OCI-M1 (cell line): ENCODE measurements at places on chromosomes 1 and 21.

- no peak for DNase-seq
Measured at GRCh38 chr21:31203431-31204054, 140.5 kb downstream of the TIAM1 start.

DNA sequence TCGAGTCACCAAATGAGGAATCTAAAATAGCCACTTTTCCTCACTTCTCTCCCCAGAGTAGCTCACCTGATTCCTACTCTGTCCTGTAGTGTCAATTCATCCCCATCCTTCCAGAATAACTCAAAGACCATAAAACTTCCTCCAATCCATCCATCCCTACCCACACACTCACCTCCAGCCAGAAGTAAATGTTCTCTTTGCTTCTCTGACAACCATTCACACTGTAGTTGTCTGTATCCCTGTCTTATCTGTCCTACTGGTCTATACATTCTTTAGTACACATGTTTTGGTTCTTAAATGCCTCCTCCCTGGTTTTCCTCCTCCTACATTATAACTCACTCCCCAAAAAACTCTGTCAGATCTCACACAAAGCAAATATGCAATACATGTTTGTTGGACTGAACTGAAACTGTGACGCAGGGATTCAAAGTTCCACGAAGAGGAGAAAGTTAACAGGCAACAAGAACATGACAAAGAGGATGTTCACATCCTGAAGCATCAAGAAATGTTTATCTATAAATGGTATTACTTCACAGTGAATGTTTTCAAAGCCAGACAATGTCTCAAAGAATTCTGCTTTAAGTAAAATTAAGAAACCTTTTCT lies 11.0 kb downstream of the TP53BP2 start:
- DNase-seq = no peak

DNA sequence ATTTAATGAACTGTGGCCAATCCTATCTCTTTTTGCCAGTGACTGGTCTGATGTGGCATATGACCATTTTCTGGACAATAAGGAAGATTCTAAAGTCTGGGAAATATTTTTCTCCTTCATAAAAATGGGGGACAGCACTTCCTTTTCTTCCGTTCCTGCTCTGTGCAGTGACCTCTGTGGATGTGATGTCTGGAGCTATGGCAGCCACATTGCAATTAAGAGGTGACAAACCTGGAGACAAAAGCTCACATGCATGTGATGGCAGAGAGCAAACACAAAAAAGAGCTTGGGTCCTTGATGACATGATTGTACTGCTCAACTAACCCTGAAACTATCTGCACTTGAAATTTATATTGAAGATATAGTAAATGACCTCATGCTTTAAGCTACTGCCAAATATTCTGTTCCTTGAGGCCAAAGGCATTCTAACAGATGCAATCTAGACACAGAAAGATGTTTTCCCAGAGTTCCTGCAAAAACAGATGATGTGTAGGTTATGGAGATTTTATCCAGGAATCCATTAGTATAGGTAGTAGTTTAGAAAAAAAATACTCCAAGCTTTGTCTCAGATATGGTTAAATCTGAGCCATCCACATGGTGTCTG lies 2.2 kb upstream of the MAGI3 start:
- no peak for DNase-seq

DNA sequence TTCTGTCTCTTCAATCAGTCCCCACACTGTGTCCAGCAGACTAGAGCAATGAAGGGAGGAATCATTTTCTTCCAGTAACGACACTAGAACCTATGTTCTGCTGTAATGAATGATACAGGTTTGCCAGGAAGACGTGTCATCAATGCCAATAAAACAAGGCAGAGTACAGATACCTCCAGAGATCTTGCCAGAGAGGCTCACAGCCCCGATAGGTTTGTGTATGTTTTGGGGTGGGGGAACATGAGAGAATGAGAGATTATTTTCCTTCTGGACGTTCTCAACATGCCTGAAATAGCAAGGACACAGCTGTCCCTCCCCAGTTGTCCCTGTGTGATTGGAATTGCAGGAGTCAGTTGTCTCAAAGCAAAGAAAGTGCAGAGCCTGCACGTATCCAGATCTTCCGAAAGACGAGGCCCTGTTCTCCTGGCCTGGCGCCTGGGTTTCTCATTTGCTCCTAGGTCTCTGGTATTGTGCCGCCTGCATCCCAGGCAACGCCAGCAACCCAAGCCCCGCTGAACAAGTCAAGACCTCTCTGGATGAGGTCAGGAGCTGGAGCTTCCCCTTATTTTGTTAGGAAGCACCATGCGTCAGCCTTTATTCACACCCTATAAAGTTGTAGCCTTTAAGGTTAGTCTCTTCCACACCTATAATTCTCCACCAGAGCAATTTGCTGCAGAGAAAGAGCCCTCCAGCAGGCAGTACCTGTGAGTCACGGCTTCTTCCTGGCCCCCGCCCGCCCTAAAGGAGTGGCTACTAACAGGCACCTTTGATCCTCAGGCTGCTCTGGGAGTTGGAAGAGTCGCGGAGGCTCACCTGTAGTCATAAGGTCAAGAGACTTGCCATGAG lies 130.5 kb downstream of the TOMM20 start:
- DNase-seq = no peak

DNA sequence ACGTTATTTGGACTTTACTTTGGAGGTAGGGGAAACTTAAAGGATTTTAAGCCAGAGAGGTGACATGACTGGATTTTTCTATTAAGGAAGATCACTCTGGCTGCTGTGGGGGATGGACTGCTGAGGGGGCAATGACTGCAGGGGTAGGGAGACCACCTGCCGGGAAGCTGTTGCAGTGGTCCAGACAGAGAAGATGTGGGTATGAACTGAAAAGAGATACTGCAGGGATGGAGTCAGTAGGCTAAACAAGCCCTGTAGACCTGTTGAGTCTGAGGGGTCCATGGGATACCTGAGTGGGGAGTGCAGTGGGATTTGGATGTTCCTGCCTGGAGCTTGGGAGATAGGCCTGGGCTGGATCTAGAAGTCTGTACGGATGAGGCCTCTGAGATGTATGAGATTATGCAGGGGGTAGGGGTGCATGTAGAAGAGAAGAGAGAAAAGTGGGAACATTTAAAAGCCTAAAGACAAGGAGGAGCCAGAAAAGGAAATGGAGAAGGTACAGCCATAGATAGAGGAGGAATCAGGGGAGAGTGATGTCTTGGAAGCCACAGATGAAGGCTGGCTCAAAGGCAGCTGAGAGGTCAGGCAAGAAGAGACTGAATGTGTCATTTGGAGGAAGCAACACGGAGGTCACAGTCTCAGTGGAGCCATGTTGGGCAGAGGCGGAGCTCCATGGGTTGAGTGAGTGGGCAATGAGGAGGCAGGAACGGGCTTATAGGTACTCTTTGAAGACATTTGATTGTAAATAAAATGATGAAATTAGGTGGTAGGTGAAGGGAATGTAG lies 25.9 kb upstream of the KCNA2 start:
- DNase-seq = no peak

DNA sequence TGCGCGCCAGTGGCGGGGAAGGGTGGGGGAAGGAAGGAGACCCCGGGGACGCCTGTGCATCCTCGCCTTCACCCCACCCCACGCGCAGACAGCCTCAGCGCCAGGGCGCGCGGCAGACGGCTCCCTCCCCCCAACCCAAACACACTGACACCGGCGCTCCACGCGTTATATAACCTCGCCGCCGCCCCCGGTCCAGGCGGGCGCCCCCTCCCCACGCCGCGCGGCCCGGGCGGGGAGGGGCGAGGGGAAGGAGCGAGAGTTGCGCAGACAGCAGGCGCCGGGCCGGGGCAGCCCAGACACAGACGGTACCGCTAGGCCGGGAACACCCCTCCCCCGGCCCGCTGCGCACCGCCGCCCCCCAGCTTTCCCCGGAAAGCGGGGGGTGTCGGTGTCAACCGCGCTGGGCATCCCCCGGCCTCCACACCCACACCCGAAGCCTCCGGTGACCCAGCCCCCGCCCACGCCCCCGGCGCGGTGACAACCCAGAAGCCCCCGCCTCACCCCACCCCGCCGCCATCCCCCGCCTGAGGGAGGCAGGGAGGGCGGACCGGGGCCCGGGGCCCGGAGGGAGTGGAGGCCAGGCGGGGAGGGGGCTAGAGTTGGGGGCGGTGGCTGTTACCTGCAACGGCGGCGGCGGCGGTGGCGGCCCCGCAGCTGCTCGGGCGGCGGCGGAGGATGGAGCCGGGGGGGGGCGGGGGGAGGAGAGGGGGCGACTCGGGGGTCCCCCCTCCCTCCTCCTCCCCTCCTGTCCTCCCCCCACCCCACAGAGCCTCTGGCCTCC lies 432 bp downstream of the AKT3 start:
- DNase-seq = no peak

DNA sequence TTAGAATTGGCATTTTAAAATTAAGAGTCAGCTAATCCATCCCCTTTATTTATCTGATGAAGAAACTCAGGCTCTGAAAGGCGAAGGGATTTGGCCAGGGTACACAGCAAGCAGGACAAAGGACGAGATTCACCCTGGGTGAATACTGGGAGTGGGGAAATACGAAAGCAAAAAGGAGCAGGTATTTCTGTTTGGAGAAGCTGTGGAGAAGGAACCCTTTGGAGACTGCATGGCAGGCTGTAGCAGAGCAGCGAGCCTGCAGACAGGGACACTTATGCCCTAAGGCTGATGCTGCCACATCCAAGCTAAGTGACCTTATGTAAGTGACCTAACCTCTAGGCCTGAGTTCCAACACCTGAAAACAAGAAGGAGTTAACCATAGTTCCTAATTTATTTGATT lies 207.2 kb upstream of the C1orf87 start:
- DNase-seq = no peak
